Hematopoietic multipotent progenitor cell treated with erythropoietin and hydrocortisone succinate and interleukin-3 and kit ligand, for 4 days (in vitro differentiated cells): ENCODE measurements at places on chromosomes 7 and 10.
A peak's percentile ranks its signal among the peaks of the same experiment; 100 is the strongest.

DNA sequence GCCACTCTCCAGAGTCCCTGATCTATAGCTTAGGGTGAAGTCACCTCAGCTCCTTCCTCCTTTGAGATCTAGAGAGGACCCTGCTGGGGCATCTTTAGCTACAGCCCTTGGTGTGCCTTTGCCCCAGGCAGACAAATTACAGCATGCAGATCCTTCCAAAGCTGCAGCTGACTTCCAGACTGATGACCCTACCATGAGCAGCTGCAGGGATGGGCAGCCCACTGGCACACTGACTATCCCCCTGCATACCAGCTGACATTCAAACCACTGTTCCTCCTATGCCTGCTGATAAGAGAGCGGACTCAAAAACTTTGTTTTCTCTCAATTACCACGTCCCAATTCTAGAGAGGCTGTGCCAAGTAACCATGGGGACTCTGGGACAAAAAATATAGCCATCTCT lies 70.6 kb downstream of the COL13A1 start:
- no peak for DNase-seq

GRCh38 chr10:74923556-74923955 lies 97.2 kb downstream of the KAT6B start:
- DNase-seq, result peak; percentile 60

GRCh38 chr7:105751054-105751453 lies 125.3 kb downstream of the ATXN7L1 start:
- no peak for DNase-seq

DNA sequence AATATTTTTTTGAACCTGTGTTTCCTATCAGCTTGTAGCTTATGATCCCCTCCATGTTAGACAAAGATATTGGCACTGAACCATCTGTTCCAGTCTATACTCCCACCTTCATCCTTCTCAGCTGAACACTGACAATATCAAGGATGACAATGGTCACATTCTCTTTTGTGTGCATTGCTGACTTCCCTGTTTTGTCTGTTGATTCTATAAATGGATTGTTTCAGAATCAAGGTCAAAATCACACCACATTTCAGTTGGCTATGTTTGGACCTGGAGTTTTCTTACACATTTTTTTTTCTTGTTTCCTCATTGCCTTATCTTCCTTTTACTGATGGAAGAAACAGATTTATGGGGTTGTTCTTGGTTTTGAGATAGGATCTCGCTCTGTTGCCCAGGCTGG lies 11.3 kb upstream of the SMURF1 start:
- DNase-seq, result peak; percentile 34

DNA sequence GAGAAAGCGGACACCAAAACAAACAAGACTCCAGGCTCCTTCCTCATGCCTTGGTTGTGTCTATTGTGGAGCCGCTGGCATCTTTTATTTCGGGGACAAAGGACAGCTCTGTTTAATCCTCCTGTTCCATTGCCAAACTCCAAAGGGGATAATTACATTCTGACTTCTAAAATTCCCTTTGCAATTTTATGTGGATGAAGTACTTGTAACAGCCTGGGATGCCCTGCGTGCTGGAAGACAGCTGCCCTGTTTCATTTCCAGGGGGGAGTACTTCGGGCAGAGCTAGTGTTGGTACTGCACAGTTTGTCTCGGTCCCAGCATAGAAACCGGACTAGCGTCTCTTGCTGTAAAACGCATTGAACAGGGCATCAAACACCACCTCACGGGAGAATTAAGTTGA lies 90.9 kb downstream of the BAMBI start:
- no peak for DNase-seq

GRCh38 chr10:103949728-103950127 lies 17.2 kb upstream of the SLK start:
- DNase-seq, result no peak

- no peak for DNase-seq
Measured at GRCh38 chr7:2825559-2826227, 18.4 kb downstream of the GNA12 start.

DNA sequence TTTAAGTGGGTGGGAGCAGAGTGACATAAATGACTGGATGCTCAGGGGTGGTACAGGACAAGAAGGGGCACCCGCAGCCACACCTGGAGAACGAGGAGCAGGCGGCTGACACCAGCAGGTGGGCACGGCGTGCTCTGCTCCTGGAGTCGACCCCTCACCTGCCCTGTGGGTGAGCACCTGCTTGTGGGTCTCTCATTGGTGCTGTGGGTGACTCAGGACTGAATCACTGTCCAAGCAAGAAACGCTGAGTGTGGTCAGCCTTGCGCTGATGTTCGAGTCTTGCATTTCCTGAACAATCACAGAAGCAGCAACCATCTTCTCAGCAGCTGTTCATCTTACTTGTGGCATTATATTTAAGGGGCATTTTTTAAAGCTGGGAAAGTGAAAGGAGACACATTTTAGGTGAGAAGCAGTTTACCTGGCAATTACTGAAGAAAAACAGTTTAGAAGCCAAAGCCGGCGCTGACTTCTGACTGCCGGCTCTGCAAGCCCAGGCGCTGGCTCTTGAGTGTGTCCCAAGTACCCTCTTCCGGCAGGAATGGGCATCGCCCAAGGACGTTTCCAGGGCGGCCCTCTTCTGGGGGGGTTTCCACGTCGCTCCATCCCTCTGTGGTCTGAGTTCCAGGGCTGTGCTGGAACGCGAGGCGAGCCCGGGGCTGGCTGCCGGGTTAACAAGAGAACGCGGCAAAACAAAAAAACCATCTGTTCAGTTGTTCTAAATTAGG lies 145.2 kb upstream of the PFKP start:
- no peak for DNase-seq

DNA sequence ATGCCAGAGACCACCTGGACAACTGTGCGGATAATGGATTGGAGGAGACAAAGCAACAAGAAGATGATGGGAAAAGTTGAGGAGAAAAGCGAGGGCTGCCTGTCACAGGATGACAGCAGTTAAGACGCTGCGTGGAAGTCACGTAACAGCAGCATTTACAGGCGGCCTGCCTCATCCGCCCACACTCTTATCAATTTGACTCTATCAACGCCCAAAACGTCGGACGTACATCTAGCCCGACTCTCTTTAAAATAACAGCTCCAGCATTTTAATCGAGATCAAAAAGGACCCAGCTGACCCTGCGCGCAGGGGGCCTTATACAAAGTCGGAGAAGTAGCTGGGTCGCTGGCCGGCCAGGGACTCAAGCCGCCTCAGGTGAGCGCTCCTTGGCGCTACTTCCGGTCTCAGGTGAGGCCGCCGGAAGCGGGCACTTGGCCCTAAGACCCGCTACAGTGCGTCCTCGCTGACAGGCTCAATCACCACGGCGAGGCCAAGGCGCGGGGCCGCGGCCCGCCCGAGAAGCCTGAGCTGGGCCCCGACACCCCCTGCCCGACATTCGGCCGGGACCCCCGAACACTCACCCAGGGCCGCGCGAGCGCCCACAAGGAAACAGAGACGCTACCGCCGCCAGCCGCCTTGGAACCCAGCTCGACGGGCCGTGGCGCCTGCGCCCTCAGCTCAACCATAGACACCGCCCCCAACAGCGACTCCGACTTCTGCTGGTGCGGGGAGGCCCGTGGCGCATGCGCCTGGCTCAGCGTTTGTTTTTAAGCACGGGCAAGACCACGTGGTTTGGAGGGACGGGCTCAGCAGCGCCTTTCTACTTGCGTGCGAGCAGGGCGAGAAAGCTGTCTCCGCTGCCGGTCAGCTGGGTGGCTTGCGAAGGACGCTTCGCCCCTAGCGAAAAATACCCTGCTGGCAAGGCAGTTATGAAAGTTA lies at the start of gene ERCC6:
ERCC6 (minus strand) TSS at position 741 of the 939 bp plus-strand sequence.
- DNase-seq, result peak; percentile 99

GRCh38 chr7:10104292-10104691 lies 869.4 kb upstream of the PHF14 start:
- DNase-seq, result no peak

GRCh38 chr10:21523557-21524008 lies 1.9 kb downstream of the SKIDA1 start:
- no peak for DNase-seq

GRCh38 chr10:133260895-133261725 lies 15.6 kb downstream of the ADAM8 start:
- peak; percentile 80 for DNase-seq

- DNase-seq, result peak; percentile 72
Measured at GRCh38 chr10:89163265-89163995, 43.7 kb downstream of the CH25H start.

GRCh38 chr7:113764401-113765035 lies 154.3 kb downstream of the PPP1R3A start:
- DNase-seq, result no peak

GRCh38 chr7:24908166-24908565 lies 71.8 kb downstream of the OSBPL3 start:
- no peak for DNase-seq

GRCh38 chr7:274266-274665 lies 15.7 kb upstream of the FOXL3 start:
- DNase-seq, result peak; percentile 60

- no peak for DNase-seq
Measured at GRCh38 chr7:104162081-104162480, 45.7 kb downstream of the ORC5 start.

DNA sequence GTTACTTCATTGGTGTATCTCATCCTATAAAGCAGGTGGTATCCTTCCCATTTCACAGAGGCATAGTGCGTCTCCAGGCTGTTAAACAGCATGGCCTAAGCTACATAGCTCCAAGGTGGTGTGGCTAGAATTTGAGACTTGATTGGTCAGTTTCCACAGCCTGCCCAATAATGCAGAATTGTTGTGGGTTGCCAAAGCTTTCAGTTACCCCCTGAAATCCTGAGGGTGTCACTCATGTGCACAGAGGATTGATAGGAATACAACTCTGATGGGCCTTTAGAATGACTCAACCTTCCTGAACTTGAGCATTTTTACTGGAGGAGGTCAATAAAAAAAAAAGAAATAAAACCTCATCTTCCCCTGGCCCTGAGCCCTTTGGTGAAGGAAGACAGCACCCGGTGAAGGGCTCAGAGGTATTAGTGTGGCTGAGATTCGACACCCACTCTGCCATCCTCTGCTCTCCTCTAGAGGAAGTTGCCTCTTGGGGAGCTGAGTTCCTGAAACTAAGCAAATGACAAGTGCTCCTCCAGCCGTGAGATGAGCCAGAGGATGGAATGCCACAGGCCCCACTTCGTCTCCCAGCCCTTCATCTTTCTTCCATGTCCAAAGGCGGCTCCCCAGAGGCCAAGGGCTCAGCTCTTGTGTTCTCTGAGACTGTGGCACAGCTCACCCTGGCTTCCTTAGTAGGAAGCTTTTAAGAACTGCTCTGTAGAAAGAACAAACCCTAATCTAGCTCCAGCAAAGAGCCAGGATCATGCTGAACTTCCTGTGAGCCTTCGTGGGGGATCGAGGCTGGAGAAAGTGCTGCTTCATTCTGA lies 1.0 kb downstream of the ACSL5 start:
- peak; percentile 57 for DNase-seq

GRCh38 chr10:34295142-34295548 lies 520.0 kb downstream of the PARD3 start:
- DNase-seq, result peak; percentile 6

- DNase-seq, result no peak
Measured at GRCh38 chr10:15901889-15902288, 41.6 kb upstream of the MINDY3 start.

DNA sequence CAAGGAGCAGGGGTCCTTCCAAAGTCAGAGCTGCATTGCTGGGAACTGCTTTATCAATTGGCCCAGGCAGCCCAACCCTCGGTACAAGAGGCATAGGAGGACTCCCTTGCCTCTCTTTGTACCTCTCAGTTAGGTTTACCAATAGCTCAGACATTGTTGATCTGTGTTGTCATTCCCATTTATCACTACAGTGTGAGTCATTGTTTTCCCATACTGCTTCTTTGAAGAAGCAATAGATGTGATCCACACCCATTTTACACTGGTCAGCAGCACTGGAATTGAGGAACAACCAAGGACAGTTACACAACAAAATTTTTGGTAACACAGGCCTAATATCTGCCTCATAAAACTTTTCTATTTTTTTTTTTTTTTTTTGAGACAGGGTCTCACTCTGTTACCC lies 307.2 kb downstream of the SNX13 start:
- DNase-seq, result no peak

GRCh38 chr10:114766470-114766869 lies 55.1 kb upstream of the FHIP2A start:
- DNase-seq, result no peak

DNA sequence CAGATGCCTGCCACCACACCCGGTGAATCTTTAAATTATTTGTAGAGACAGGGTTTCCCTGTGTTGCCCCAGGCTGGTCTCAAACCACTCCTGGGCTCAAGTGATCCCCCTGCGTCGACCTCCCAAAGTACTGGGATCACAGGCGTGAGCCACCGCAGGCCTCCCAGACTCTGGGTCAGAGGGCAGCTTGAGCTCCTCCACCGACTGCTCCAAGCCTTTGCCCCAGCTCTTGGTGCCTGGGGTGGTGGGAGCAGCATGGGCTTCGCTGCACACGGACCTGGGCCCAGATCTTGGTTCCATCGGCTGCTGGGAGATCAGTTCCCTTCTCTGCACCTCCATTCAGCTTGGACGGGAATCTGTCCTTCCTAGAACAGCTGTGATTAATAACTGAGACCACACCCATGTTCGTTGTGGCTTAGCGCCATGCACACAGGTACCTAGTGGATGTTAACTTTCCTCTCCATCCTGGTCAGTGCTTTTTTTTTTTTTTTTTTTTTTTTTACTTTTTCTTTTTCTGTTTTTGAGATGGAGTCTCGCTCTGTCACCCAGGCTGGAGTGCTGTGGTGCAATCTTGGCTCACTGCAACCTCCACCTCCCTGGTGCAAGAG lies 125.3 kb downstream of the CUX1 start:
- DNase-seq, result no peak
